ENCODE measurements at places on chromosomes 7 and 10. TPM values are rescaled to one million over a fixed set of nuclear protein-coding genes. Genes with fewer than 3 reads are reported as not detected.

MYOZ1 gene
- polyA plus RNA-seq, result not detected

XRCC2 gene
- polyA plus RNA-seq, result 1.5 TPM

SCIN gene
- polyA plus RNA-seq, result 0.09 TPM

WNT2 gene
- not detected for polyA plus RNA-seq

HIPK2 gene
- polyA plus RNA-seq, result 2.6 TPM

MYO3A gene
- polyA plus RNA-seq, result not detected

DOCK4 gene
- polyA plus RNA-seq, result 5.2 TPM

HOXA5 gene
- polyA plus RNA-seq, result 2.4 TPM

RASSF4 gene
- 0.31 TPM for polyA plus RNA-seq

IFIT5 gene
- 12.4 TPM for polyA plus RNA-seq

CALHM1 gene
- not detected for polyA plus RNA-seq

SEMA3C gene
- polyA plus RNA-seq, result 21.2 TPM

STRA8 gene
- not detected for polyA plus RNA-seq

HHEX gene
- not detected for polyA plus RNA-seq
